ENCODE measurements at places on chromosomes 3 and 15. TPM values are rescaled to one million over a fixed set of nuclear protein-coding genes. Genes with fewer than 3 reads are reported as not detected.

The EIF4E3 gene
- total RNA-seq: 0.39 TPM

The ACSBG1 gene
- total RNA-seq: 0.31 TPM

The SMARCC1 gene
- 84.2 TPM for total RNA-seq

The NEK11 gene
- total RNA-seq: 9.5 TPM

The CAMP gene
- not detected for total RNA-seq

The COPS2 gene
- 69.4 TPM for total RNA-seq

The AP3B2 gene
- total RNA-seq: 0.95 TPM

The CRABP1 gene
- 6.7 TPM for total RNA-seq

The SCN5A gene
- 0.69 TPM for total RNA-seq

The GOLGA6A gene
- total RNA-seq: 0.05 TPM

The CLDN11 gene
- 1.9 TPM for total RNA-seq

The SLC2A2 gene
- 0.13 TPM for total RNA-seq

The IMPG2 gene
- total RNA-seq: 0.10 TPM

The MYO1E gene
- 161 TPM for total RNA-seq

The ASB7 gene
- total RNA-seq: 18.1 TPM

The SYNPR gene
- not detected for total RNA-seq

The CCDC39 gene
- total RNA-seq: not detected

The PRR20G gene
- not detected for total RNA-seq

The ARID3B gene
- 12.7 TPM for total RNA-seq

The HMCES gene
- total RNA-seq: 94.6 TPM

The GTPBP8 gene
- 16.3 TPM for total RNA-seq

The POLG gene
- 95.2 TPM for total RNA-seq

The HRG gene
- not detected for total RNA-seq

The CILP gene
- total RNA-seq: 0.08 TPM

The EFCC1 gene
- 0.15 TPM for total RNA-seq

The EPHB3 gene
- total RNA-seq: 6.0 TPM

The CCR5 gene
- total RNA-seq: not detected

The CTXN2 gene
- total RNA-seq: 0.05 TPM

The TMPRSS7 gene
- not detected for total RNA-seq

Data from Panc1 (cell line).